ENCODE measurements at places on chromosomes 1 and 21. TPM values are rescaled to one million over a fixed set of nuclear protein-coding genes. Genes with fewer than 3 reads are reported as not detected.

- no peaks in the 10 kb centered on the region for H3K27me3 ChIP-seq
- H3K4me1 ChIP-seq: peaks cover 55% of the 10 kb centered on the region
- H3K4me3 ChIP-seq: no peak overlapping the region
- DNase-seq: no peak
- H3K27ac ChIP-seq: no peak overlapping the region
- peaks cover 37% of the 10 kb centered on the region for H3K36me3 ChIP-seq
Observed at GRCh38 chr1:55198044-55198443, 17.1 kb downstream of the USP24 start.

- DNase-seq: no peak
- peak overlapping the region; percentile 45 for H3K27ac ChIP-seq
- no peak overlapping the region for H3K4me3 ChIP-seq
Observed at GRCh38 chr1:65027666-65028358, 61.5 kb upstream of the JAK1 start.

The B3GALT2 gene
- 7.1 TPM for total RNA-seq

DNA sequence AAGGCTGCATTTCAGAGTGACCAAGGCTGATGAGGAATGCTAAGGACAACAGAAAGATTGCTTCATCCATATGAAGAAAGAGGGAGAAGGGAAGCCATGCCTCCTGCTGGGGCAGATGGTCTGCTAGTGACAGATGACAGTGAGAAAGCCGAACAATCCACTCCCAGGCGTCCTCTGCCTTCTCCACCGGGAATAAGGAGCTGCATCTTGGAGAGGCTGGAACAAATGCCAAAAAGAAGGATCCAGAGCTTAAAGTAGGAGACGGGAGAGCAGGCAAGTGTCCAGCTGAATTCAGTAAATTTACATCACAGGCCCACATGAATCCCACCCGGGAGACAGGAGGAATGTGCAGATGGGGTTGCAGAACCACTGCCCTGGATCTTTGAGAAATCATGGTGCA, 33.4 kb downstream of the DDX20 start:
- H3K27ac ChIP-seq: no peak overlapping the region
- DNase-seq: no peak
- H3K4me1 ChIP-seq: no peaks in the 10 kb centered on the region
- peaks cover 20% of the 10 kb centered on the region for H3K27me3 ChIP-seq
- H3K4me3 ChIP-seq: no peak overlapping the region
- no peaks in the 10 kb centered on the region for H3K36me3 ChIP-seq

The NDC1 gene
- 19.5 TPM for total RNA-seq

All from activated naive CD8-positive, alpha-beta T cell treated with anti-CD3 and anti-CD28 coated beads, Interleukin-2, amount 10 ng/mL, durations not matched to agents 7 days and 5 days (primary cell).